CD4-positive, alpha-beta T cell (primary cell): ENCODE measurements at places on chromosomes 2 and 18.

GRCh38 chr2:63827749-63828148 lies 13.9 kb upstream of the UGP2 start:
- no peak for DNase-seq

DNA sequence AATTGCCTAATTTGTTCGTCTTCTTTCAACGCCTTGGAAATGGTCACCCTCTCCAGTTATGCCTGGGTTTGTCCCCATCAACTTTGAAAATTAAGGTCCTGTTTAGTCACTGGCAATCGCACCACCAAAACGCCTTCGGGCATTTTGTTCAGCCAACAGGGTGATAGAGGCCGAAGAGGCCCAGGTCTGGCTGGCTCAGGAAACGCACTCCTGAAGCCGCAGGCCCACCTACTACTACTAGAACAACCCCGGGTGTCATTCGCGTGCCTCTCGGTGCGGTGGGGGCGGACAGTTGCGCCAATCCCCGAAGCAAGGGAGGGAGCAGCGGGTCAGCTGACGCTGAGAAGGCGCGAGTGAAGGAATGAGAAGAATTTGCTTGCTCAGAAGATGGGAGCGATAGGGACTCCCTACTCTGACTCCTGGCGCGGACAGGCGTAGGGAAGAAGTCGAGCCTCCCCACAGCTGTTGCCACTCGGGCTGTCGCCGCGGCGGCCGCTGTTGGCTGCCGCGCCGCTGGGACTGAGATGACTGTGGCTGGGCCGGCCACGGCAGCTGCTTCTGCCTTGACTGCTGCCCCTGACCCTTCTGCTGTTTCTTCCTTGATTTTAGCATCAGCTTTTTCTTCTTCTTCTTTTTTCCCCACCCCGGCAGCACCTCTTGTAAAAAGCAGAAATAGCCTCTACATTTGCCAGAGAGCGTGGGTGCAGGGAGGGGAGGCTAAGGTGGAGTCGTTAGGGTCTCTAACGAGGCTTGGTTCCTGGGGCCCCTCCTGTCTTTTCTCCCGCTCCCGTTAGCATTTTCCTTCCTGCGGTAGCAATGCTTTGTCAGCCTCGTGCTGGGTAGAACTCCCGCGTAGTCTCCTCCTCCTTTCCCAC lies 387.6 kb downstream of the FIGN start:
- no peak for DNase-seq

DNA sequence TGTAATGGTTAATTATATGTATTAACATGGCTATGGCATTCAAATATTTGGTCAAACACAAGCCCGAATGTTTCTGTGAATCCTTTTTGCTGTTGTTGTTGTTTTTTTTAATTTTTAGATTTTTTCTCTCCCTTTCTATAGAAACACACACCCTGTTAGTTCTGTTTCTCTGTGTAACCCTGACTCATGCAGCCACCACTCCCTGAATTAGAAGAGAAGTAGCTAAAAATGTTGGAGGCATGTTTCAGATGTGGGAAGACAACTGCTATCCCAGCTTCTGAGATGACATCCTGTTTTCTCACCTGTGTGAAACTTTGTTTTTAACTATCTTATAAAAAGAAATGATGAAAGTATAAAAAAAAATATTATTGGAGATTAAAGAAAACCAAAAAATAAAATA lies 219.6 kb upstream of the RGPD4 start:
- DNase-seq: no peak

DNA sequence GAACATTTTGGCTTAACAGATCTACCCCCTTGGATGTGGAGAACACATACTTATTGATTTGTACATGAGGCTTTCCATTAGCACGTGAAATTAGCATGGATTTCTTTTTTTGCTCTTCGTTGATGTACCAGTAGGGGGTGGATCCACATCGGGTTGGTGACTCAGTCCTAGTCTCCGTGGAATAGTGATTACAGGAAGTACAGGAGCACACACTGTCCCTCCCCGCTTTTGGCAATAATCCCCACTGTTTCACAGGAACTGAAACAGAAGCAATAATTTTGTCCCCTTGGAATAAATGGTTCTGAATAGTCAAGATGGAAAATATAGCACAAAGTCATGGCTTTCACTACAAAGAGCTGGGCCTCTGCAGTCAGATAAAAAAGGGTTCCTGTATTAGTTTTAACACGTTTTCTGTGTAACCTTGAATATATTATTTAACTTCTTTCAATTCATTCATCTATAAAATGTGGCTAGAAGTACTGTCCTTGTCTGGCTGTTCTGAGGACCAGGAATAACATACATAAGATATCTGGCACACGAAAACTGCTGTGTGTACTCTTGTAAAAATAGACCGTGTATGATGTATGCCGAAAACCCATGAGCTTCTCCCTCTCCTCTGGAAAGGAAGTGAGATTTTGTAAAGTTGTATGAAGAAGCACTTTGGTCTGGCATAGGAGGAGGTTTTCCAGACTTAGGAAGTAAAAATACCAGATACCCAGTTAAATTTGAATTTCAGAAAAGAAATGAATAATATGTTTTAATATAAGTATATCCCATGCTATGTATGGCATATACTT lies 229.2 kb downstream of the GALR1 start:
- no peak for DNase-seq

DNA sequence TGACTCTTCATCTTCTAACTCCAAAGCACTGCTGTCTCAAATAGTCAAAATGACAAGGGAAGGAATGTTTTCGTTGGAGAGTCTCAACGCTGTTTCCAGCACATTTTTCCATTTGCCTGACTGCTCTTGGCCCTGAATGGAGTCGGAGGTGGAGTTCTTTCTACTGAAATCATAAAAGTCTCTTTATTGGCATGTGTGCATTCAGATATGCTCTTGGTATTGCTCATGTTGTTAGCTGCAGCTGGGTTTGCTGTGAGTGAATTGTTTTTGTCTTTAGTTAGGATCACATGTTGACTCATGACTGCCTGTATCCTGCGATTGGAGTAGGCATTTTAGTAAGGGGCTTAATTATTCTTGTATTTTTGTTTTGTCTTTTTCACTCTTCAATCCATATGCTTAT lies 16.8 kb downstream of the TMEM17 start:
- DNase-seq: no peak

DNA sequence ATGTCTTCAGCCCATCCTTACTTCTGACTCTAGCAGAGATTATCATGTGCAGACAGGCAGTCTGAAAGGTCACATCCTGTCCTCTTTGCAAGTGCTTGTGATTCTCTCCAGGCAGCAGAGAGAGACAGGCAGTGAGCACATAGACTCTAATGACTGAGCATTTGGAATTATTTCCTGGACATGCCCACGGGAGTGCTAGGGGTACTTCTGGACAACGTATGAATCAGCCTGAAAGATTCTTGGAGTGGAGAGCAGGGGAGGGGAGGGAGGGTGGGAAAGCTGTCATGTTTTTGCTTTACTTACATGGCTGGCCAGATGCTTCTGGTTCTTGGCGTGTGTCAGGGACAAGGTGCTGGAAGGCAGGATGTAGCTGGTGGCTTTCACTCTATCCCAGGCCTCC lies 150.6 kb downstream of the RIF1 start:
- DNase-seq: no peak

GRCh38 chr2:74515271-74515980 lies 1.2 kb downstream of the TLX2 start:
- no peak for DNase-seq

DNA sequence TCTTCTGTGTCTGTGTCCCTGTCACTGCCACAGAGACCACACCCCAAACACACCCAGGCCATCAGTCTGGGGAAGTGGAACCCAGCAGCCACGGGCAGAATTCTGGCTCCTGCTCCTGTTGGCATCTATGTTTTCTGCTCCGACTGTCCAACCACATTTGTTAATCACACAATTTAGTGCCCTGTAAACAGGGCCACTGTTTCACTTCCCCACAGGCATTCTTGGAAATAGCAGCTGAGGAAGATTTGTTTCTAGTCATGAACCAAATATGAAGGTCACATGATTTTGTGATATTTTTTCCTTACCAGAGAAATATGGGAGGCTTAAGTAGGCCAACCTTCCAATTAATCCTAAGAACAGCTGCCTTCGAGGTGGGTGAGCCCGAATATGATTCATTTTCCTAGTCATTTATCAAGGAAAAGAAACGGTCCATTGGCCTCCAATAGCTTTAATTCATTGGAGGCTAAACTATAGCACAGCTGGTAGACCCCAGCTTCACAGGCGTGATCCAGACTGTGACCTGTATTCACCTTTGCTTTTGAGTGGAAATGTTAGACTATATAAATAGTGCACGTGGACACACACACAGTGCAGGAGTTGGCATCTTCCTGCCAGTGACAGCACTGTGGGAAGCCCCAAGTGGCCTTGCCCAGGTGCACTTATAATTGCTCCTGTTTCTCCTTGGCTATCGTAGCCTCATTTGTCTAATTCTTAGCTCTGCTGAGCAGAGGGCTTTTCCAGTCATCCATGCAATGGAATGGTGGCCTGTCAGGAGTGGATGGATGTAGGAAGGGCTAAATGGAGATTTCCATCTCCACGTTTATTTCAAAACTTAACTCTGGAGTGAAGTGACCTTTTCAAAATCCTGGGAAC lies 267.9 kb downstream of the LPIN1 start:
- DNase-seq: no peak
